ENCODE measurements at places on chromosomes 11 and 22.

DNA sequence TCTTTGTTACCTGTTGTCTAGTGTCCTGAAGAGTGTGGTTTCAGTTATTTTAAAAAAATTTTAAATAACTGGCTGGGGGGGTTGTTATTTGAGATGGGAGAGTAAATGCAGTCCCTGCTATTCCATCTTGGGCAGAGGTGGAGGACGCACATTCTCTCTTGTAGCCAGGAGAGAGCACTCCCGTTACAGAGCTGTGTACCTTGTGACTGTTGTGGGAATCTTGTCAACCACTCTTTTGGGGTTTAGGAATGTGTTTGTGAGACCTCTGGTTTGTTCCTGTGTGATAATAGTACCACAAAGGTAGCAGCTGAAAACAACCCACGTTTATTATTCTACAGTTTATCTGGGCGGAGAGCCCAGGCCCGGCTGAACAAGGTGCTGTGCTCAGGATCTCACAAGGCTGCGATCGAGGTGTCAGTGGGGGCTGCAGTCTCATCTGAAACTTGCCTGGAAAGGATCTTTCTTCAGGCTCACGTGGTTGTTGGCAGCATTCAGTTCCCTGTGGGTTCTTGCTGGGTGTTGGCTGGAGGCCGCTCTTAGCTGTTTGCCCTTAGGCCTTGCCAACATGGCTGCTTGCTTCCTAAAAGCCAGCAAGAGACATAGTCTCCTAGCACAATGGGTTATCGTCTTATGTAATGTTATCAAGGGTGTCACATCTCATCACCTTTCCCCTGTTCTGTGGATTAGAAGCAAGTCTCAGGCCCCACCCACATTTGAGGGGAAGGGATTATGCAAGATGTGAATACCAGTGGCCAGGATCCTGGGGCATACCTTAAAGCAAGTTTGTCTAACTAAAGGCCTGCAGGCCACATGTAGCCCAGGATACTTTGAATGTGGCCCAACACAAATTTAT lies 20.6 kb downstream of the IGHMBP2 start:
- no peak for ATAC-seq

DNA sequence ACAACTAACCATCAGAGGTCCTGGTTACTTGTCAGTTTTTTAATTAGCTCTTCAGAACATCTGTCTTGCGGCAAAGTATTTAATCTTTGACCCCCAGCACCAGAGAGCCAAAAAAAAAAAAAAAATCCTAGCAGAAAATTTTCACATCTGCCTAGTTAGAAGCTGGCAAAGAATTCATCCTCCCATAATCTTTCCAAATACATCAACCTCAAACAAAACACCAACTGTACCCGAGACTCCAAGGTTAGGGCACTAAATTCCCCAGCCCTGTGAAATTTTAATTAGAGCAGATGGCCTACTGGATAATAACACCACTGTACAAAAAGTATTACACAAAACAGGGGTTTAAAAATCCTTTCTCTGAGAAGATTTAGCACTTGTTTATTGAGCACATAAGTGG lies 55.7 kb downstream of the RAB38 start:
- no peak for ATAC-seq

GRCh38 chr22:47201186-47201995 lies 438.9 kb downstream of the TBC1D22A start:
- ATAC-seq = no peak

DNA sequence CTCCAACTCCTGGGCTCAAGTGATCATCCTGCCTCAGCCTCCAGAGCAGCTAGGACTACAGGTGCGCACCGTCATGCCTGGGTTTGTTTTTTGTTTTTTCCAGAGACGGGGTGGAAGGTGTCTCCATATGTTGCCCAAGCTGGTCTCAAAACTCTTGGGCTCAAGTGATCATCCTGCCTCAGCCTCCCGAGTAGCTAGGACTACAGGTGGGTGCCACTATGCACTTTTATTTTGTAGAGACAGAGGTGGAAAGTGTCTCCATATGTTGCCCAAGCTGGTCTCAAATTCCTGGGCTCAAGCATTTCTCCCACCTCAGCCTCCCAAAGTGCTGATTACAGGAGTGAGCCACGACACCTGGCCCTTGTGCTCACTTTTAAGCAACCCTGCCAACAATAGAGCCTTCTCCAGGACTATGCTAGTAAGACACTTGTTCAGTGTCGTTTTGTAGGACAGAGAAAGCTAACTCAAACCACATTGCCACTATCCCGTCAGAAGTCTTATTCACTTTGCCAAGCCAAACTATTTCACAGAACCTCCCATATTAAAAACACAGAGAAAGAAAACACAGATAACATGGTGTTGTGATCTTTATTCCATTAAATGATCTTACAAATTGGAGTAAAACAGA lies 9.4 kb upstream of the PLAAT3 start:
- ATAC-seq = peak; percentile 51

GRCh38 chr11:7251836-7252682 lies at the start of gene SYT9:
Gene SYT9, plus strand, starts transcription at chr11:7251904. Its CDS starts 283 bp downstream, at chr11:7252187.
- ATAC-seq = peak; percentile 89

DNA sequence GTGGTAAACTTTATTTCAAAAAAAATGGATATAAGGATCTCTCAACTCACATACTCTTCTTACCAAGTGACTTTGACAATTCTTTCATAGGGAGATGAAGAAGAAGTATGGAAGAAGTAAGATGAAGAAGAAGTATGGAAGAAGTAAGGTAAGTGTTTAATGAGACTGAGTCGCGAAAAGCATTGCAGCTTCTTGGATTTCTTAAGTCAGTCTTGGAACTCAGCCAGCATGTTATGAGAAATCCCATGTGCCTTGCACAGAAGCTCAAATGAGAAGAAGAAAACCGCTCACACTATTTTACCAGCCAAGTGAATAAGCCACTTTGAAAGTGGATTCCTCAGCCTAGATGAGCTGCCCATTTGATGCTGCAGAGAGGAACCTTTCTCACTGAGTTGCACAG lies 332.0 kb upstream of the CCDC179 start:
- ATAC-seq = no peak

GRCh38 chr11:14577835-14578529 lies 57.8 kb upstream of the PSMA1 start:
- no peak for ATAC-seq

GRCh38 chr11:13761716-13762115 lies 93.2 kb downstream of the FAR1 start:
- ATAC-seq = peak; percentile 75

- no peak for ATAC-seq
Observed at GRCh38 chr11:209275-210121, 2.0 kb downstream of the RIC8A start.

DNA sequence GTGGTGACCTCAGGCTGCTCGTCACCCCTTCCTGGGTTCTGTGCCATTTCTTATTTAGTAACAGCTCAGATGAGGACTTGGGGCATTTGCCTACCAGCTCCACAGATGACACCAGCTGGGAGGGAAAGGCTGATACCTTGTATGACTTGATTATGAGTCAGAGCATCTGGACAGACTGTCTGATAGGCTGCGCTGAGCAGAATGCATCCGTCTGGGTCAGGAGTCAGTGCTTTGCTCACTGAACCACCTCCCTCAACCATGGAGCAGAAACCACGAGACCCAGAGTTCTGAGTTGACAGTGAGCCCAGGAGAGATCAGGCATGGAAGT lies 6.8 kb downstream of the ST14 start:
- peak; percentile 99 for ATAC-seq

GRCh38 chr11:72655014-72655413 lies 19.2 kb downstream of the PDE2A start:
- no peak for ATAC-seq

DNA sequence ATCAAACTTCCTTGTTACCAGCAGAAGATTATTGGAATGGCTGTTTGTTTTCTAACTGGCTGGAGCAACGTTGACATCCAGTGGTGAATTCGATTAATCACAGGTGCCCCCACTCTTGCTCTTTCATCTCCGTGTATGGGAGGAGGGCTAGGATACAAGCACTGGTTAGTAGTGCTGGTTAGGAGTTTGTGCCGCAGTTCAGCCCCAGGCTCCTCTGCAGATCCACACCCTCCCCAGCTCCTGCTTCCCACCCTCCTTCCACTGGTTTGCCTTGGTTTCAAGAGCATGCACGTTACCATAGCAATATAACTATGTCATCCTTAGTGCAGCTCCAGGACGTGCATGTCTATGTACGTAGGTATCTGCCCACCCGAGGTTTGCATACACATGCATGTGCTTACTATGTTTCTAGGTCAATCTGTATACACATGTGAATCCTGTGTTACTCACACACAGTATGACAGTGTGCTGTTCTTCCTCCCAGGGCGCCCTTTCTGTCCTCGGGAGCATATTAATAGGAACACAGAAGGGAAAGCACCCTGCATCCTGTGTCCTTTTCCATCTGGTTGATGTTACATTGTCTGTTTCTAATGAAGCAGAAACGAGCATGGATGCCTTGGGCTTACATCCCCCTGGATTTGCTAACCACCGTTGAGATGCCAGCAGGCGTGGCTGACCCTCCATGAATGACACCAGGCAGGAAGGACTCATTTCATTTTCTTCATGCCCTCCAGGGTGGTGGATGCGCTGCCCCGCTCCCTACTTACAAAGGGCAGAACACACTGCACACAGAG lies 539.3 kb downstream of the OPCML start:
- ATAC-seq = no peak

GRCh38 chr11:47980088-47980906 lies at the start of gene PTPRJ:
Gene PTPRJ, plus strand, starts transcription at chr11:47980559. Its CDS starts 354 bp downstream, at chr11:47980913.
- peak; percentile 50 for ATAC-seq

GRCh38 chr11:29300420-29300819 lies 716.4 kb downstream of the KCNA4 start:
- peak; percentile 79 for ATAC-seq

DNA sequence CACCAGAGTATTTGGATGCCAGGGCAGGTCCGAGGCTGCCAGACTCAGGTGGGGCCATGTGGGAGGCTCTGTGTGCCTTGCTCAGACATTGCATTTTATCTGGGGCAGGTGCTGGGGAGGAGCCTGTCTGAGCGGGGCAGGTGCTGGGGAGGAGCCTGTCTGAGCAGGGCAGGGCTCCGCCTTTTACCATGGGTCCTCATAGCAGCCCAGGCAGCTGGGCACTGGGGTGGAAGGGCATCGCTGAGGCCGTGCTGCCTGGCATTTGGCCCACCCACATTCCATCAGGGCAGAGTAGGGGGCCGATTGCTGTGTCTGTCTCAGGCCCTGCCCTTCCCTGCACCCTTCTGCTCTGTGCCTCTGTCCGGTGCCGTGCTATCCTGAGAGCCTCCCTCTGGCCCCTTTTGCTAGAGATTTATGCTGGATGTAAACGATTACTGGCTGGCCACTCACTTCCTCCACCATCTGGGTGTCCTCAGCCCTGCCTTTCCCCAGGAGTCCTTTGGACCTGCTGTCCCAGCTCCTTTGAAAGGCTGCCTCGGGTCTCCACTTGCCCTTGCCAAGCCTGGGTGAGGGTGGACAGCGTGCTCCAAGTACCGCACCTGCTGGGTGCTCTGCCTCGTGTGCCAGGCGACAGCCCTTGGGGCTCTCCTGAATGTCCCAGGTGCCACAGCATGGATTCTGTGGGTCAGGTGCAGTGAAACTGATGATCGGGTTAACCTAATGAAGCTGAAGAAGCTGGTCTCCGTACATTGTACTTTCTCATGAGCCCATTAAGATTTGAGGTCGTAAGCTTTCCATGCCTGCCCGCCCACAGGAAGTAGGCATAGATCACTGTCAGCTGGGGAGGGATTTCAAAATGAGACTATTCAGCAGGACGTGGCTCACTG lies 281.6 kb downstream of the TBC1D22A start:
- 0 out of 3 replicates have a peak, but pooled peaks have one; percentile 22 for ATAC-seq

GRCh38 chr22:43346521-43346929 lies 3.4 kb upstream of the SCUBE1 start:
- peak; percentile 86 for ATAC-seq

DNA sequence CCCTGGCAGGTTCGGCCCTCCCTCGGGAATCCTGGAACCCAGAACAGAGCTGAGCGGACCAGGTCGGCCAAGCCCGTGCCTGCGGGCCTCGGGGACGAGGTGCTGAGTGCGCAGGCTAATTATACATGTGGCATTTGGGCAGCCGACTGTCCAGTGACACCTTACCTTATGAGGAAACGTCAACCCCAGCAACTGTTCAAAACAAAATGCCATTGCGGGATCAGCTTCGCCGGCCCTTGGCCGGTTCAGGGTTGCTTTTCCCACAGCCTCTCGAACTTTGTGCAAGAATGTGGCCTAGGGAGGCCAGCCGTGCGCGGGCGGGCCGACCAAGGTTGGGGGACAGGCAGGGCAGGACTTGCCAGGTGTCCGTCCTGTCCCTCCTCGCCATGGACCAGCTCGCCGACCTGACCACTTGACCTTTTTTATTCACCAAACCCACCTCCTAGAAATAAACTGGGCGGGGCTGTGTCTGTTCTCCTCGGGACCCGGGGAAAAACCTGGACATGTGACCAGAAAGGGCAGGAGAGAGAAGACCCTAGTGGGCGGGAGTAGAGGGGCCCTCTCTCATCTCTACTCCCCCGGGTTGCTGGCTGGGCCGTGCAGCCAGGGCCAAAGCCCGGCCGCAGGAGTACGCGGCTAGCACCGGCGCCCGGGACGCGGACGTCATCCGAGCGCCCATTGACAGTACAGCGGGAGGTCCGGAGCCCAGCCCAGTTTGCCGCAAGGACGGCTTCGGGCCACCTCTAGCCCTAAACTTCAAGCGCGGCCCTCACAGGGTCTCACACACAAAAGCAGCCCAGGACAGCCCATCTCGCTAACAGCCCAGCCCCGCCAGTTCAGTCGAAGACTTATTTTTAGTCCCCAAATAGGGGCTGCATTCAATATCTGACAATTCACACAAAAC lies 134.3 kb upstream of the C11orf58 start:
- ATAC-seq = no peak

DNA sequence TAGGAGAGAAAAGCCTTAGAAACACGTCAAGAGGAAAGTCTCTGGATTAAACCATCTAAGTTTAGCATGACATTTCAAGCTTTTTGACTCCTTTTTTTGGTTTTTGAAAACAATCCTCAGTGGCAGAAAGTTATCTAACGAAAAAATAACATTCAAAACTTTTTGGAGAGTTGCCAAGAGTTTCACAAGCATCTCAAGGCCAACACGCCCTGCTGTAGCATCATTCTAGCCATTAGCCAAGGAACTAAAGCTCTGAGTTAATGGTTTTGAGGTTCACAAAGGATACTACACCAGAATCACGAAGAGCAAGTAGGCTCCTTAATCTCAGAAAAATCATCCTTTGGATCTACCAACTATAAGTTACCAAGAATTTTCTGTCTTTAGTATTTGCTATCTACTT lies 94.8 kb downstream of the PICALM start:
- ATAC-seq = no peak

DNA sequence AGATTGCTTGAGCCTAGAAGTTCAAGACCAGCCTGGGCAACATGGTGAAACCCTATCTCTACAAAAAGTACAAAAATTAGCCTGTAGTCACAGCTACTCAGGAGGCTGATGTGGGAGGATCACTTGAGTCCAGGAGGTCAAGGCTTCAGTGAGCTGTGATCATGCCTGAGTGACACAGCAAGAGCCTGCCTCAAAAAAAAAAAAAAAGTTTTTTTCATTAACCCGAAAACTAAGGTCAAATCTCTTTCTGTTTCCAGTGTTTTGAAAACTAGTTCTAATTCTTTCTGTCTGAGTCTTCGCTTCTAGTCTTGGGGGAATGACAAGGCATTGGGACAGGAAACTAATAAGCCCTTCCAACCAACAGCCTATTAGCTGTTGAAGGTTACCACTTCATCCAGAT lies 57.6 kb downstream of the LIF start:
- ATAC-seq = no peak

GRCh38 chr11:120385110-120385509 lies 48.9 kb downstream of the ARHGEF12 start:
- ATAC-seq = no peak

Data from SK-N-SH treated with all-trans-retinoic acid at 6 μM for 48 hours (cell line).